Fibroblast of pulmonary artery (primary cell): ENCODE measurements at places on chromosomes 12 and 14.

DNA sequence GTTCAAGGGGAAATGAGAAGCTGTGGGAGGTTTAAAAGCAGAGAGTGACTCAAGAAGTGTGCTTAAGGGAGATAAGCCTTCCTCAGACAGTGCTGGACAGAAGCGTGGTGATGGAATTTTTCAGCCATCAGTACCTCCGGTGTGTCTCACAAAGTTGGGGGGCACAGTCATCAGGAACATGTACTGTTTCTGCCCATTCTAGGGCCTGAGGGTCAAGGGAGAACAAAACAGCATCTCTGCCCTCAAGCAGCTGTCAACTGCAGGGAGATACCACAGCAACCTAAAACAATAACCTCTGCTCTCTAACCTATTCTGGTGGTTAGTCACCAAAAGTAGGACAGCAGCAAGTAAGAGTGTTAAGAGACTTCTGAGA, 2.0 kb upstream of the STON2 start:
- DNase-seq: peak; percentile 4

DNA sequence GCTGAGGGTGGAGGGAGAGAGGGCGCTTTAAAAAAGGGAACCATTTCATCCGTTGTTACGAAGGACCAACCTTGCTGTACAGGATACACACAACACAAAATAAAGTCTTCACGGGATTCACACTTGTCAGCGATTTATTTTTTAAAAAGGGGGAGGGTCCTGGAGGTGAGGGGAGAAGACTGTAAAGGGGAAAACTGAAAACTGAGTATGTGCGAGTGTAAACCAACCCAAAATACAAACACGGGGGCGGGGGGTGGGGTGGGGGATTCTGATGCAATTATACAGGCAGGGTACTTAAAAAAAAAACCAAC, 499 bp upstream of the PRKAG1 start:
- no peak for DNase-seq

DNA sequence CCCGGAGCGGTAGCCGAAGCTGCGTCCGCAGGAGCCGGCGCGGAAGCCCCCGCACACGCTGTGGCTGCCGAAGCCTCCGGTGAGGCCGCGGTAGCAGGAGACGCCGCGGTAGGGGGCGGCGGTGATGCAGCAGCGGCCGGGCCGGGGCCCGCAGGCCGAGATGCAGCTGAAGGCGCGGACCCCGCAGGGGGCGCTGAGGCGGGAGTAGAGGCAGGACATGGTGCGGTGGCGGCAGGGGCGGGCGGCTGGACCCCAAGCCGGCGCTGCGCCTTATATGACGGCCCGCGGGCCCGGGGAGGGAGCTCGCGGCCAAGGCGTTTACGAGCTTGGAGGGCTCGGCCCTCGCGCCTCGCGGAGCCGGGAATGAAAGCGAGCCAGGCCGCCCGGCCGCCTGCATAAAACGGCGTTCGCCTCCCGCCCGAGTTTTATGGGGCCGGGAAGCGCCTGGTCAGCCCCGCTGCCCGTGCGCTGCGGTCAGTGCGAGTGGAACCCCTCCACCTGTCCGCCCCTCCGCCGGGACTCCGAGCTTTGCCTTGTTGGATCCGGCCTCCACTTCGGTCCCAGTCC, 16.0 kb upstream of the KRT86 start:
- DNase-seq: peak; percentile 31

DNA sequence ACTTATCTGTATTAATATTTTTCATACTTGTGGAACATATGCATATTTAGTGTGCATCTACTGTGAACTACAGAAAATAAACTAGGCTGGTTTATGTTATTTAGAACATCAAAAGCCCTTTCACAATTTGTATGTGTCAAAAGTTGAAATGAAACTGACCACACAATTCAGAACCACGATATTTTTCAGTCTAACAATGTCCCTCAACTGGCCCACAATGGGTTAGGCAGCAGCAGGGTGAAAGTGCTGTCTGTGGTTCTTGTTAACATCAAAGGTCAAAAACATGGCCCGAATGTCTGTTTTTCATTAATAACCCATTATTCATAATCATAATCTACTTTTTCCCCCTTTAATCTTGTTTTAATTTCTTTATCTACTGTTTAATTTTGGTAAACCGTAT, 559.9 kb upstream of the ATP2B1 start:
- DNase-seq: no peak

GRCh38 chr12:107514887-107515445, 170.6 kb upstream of the PWP1 start:
- DNase-seq: peak; percentile 74

- DNase-seq: no peak
Observed at GRCh38 chr12:83389237-83389996, 702.7 kb downstream of the TMTC2 start.

- no peak for DNase-seq
Observed at GRCh38 chr12:53173085-53173715, 7.3 kb upstream of the ZNF740 start.

- DNase-seq: no peak
Observed at GRCh38 chr12:128864516-128865186, 11.4 kb downstream of the GLT1D1 start.

GRCh38 chr12:18472304-18472703, 211.0 kb downstream of the PIK3C2G start:
- no peak for DNase-seq

DNA sequence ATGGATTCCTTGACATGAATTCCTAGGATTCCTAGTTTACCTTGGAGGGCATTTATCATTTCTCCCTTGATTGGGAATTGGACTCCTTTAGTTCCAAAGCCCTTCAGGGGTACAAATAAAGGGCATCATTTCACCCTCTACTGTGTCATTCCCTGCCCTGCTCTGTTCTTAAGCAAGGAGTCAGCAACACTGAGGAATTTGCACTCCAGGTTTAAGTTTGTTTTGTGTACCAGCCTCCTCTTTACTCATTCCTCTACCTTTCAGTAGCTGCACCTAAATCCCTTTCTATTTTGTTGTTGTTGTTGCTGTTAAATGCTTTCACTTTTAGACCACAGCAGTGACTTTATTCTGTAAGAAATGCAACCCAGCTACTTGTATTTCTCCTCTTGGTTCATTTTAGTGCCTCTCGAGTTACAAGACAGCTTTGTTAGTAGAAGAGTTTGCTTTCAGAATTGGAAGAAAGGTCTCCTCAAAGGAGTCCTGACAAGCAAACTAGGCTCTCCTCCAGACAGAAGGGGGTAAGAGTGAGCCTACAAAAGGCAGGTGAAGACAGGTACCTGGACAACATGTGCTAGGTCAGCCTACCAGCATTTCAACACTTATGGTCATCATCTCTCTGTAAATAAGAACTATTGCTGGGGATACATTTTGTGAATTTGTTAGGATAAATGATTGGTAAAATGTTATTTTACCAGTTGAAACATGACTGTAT, 90.0 kb downstream of the RMST start:
- DNase-seq: no peak

GRCh38 chr12:118055865-118056773, 4.9 kb downstream of the WSB2 start:
- DNase-seq: no peak

- no peak for DNase-seq
Observed at GRCh38 chr14:98766818-98767217, 505.2 kb downstream of the BCL11B start.

DNA sequence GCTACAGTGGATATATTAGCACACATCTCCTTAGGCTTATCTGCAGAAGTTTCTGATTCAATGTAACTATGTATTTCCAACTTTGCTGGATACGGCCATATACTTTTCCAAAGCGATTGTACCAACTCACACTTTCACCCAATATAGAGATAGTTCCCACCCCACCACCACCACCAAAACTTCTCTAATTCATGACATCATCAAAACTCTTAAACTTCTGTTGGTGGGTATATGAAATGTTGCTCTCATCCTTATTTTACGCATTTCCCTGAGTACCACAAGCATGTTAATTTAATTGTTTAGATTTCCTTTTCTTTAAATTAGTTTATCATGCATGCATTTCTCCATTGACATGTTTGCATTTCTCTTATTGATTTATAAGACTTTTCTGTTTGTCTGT, 95.6 kb downstream of the PRKD1 start:
- DNase-seq: no peak

DNA sequence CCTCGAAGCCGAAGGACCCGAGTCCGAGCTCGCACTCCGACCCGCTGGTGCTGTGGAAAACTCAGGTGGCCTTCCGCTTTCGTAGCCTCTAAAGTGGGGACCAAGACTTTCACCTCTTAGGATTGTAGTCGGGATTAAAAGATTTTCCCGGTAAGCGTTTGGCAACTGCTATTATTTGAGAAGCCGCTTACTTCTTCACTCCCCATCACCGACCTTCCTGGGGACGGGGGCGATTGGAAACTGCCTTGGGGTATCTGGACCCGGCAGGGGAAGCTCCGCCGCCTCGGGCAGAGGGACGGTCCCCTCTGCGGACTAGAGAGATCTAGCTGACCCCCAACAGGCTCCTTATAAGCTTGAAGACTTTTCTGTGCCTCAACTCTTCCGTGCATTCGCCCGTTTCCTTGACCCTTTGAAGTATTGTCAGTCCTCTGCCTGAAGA, 659 bp downstream of the TRAFD1 start:
- DNase-seq: no peak

- peak; percentile 47 for DNase-seq
Observed at GRCh38 chr14:67335781-67336180, 23.8 kb downstream of the ATP6V1D start.

- no peak for DNase-seq
Observed at GRCh38 chr14:59120921-59121320, 67.5 kb upstream of the DAAM1 start.

GRCh38 chr12:23707270-23707669, 242.2 kb downstream of the SOX5 start:
- DNase-seq: no peak

DNA sequence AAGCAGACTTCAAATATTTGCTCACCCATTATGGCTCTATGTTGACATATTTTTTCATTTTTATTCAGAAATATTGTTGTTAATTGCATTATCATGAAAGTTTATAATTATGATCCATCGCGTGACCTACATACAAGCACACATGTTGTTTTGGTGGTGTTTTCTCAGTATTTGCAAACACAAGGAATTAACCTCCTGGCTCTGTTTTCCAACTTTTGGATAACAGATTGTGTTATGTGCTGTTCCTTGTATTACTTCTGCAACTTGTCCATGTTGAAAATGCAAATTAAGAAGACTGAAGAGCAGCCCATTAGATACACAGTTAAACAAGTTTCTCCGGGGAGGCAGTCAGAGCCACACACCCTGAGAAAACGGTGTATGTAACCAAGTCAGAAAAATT, 201.2 kb downstream of the SEC23A start:
- no peak for DNase-seq

DNA sequence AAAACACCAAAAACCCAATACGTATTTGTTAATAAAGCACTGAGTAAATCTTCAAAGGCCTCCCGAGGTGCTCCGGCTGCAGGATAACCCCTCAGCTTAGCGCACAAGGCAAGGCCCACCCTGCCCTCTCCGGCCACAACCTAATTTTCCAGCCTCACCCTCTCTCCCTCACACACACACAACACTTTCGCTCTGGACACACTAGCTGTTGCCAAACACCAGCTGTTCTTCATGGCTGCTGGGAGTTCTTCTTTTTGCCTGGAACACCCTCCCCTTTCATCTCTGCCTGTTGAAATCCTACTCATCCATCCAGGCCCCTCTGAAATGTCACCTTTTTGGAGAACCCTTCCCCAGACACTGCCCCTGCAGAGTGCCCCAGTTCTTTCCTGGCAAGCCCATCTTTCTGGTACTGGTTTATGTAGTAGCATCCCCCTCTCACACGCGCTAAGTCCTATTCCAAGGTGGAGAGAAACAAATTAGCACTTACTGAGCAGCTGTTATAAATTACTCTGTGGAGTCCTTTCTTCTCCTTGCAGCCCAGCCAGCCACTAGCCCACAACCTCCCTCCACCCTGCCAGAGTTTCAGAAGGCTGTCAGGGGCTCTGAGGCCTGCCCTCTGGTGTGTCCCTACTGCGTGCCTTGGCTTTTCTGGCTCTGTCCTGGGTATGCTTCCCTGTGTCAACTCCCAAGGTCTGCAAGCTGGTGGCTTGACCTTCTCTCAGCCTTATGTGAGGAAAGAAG, 805 bp upstream of the CRACR2A start:
- peak; percentile 31 for DNase-seq

DNA sequence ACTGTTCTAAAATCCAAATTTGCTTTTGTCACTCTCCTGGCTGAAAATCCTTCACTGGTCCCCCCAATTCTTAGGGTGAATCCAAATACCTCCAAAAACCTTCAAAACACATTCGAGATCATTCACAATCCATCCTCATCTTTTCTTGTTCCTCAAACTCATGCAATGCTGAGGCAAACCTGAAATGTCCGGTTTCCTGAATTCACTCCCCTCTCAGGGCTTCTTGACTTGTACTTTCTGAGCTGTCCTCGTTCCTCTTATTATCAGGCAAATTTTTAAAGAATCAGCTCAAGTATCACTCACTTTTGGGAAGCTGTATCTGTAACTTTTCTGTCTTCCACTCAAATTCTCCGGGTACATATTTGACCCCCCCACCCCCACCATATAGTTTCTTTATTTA, 84.9 kb upstream of the DUSP6 start:
- no peak for DNase-seq

DNA sequence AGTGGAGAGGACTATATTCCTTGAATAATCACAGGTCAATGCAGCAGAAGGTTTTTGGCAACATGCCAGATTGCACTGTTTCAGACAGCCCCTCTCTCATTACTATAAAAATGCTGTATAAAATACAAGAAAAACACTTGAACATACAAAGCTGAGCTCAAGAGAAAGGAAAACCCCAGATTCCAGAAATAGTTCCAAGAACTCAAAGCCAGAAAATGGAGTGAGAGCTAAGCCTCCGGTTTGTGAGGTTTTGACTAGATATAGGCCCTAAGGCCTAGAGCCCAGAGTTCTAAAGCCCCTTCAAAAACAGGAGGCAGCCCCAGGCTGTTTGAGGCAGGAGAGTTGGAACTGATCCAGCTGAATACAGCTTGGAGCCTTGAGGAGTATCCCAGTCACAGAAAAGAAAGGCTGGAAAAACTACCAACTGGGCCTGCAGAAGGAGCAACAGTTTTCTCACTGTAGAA, 29.4 kb upstream of the ACTN1 start:
- peak; percentile 48 for DNase-seq

DNA sequence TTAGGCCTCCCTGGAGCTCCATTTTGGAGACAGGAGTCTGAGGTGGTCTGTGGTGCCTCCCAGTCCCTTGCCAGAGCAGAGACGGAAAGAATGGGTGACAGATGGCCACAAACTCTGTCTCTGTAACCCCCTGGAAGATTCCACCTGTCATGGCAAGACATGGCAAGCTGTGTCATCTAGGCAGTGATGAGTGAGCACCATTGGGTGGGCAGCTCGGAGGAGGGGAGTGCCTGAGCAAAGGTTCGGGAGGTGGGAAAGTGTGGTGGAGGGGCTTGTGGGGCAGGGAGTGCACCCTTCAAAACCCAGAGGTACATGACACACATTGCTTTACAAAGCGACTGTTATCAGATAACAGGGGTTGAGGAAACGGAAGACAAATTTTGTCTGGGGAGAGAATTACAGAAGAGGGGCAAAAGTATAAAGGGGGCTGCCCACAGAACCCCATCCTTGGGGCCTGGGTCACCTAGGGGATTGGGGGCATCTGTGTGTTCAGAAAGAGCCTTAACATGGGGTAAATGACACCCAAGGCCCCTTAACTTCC, 3.5 kb downstream of the RIN3 start:
- no peak for DNase-seq

GRCh38 chr14:61212546-61212945, 68.6 kb downstream of the TMEM30B start:
- no peak for DNase-seq
